NCI-H2029 treated with DMSO at 0.1 percent for 48 hours (cell line): ENCODE measurements at places on chromosomes 4 and X.

GRCh38 chr4:153215921-153216320 lies 11.7 kb downstream of the TRIM2 start:
- no peak for DNase-seq

DNA sequence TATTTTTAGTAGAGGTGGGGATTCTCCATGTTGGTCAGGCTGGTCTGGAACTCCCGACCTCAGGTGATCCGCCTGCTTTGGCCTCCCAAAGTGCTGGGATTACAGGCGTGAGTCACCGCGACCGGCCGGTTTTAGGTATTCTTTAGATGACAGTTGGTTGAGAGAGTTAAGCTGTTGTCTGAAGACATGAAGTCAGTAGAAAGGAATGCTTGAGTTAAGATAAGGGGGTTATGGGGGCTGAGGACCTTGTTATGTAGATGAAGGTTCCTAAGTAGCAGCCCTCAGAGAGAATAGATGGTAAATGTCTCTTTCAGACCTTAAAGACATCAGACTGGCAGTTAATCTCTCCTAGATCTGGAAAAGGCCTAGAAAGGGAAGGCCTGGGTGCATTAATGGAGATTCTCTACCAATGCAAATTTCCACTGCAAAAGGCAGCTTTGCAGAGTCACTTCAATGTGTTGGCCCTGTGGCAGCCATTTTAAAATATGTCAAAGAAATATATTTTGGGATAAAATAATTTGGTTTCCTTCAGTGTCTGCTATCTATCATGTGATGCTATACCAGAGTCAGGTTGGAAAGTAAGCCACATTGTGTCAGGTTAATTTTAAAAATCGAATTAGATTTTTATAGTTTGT lies 6.4 kb upstream of the ZNF674 start:
- no peak for DNase-seq

- DNase-seq, result no peak
These were observed 1477.2 kb upstream of the TENM3 start for GRCh38 chr4:180766045-180766444.

GRCh38 chr4:110108422-110108821 lies 90.0 kb downstream of the ELOVL6 start:
- no peak for DNase-seq

DNA sequence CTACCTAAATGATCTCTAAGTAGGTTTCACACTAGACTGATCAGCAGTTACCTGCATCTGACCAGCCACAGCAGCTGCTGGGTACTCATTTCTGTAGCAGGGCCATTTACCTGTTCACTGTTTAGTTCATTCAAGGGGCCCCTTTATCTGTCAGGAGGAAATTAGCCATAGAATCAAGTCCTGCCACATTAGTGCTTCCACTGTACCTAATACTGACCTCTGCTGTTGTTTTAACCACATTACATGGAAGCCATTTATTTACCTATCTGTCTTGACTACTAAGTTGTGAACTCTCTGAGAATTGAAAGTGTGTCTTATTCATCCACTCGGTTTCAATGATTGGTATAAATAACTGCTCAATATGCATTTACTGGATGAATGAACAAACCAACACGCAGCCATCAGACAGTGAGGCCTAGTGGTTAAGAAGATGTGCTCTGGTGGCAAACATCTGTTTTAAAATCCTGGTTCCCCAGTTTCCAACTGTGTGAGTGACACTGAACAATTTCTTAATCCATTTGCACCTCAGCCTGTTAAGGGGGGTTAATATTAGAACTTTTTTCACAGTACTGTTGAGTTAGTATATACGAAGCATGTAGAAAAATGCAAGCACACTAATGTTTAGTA lies 30.0 kb upstream of the ANXA5 start:
- no peak for DNase-seq

GRCh38 chr4:105631818-105632400 lies 76.6 kb downstream of the INTS12 start:
- DNase-seq, result no peak
